ENCODE measurements at places on chromosomes 7 and 10.

- no peak for DNase-seq
Measured at GRCh38 chr10:75779276-75779675, 347.9 kb downstream of the LRMDA start.

GRCh38 chr10:6351495-6351894 is 148.8 kb downstream of the PFKFB3 start:
- DNase-seq: no peak

DNA sequence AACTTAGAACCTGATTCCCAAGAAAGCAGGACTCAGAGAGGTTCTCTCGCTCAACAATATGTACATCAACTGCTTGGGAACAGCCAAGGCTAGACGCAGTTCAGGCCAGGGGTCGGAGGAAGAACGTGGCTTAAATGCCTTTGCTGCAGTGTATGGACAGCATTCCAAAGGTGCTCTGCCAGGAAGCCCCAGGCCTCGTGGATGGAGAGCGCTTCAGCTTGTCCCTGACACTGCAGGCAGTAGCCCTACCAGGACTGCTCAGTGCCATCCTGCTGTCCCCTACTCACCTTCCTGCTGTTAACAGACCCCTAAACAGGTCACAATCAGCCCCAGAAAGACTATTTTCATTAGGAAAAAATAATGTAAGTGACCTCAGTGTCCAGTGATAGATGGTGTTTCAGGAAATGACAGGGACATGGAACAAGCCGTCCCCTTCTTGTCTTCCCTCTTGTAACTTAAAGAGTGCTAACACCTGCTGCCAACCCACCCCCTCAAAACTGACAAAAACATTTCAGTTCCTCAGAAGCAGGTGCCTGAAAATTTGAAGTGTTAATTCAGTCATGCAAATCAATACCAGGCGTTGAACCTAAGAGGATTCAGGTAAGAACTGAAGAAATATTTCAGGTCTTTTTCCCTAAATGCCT is 16.5 kb downstream of the CREB3L2 start:
- DNase-seq: no peak

DNA sequence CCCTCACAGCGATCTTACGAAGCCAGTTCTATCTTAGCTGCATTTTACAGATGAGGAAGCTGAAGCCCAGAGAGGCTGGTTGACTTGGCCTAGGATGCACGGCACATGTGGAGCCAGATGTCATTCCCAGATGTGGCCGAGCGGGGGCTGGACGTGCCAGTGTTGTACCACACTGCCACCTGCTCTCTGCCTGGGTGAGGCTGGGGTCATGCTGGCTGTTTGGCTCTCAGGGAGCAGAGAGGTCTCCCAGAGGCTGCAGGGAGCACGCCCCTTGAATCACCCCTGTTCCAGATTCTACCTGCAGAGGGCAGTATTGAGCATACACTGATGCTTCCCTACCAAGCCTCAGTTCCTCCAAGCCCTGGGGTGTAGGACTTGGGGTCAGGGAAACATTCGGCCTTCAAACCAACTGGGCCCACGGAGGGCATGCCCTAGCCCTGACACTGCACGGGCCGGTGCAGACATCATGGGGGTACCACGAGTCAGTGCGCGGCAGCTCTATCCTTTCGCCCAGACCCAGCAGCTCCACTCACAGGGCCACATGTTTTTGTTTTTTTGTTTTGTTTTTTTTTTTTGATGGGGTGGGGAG is 3.8 kb upstream of the GTF2IRD1 start:
- peak; percentile 13 for DNase-seq

GRCh38 chr7:91239171-91239604 is 25.0 kb upstream of the FZD1 start:
- DNase-seq: no peak

- no peak for DNase-seq
Measured at GRCh38 chr10:11504566-11505285, 106.7 kb downstream of the USP6NL start.

- no peak for DNase-seq
Measured at GRCh38 chr10:14583252-14583651, 191.4 kb downstream of the FAM107B start.

DNA sequence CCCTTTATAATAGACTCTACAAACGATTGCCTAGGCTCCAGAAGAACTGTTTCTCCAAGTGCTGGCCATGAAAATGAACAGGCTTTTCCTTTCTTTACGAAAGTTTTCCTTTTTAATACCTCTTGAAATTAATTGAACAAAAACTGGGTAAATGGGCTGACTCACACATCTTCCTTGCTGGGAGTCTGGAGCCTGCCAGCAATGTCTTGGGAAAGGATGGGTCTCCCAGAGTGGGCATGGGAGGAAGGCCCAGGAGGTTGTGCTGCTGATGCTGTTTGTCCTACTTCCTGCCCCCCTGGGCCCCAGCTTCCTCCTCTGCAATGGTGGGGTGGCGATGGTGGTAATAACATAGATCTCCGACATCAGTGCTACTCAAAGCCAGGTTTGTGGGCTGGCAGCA is 174.1 kb downstream of the RPS24 start:
- DNase-seq: no peak

GRCh38 chr10:133279326-133280226 is 2.9 kb upstream of the ADAM8 start:
- no peak for DNase-seq

GRCh38 chr7:127447326-127447945 is 54.9 kb upstream of the ZNF800 start:
- DNase-seq: no peak

DNA sequence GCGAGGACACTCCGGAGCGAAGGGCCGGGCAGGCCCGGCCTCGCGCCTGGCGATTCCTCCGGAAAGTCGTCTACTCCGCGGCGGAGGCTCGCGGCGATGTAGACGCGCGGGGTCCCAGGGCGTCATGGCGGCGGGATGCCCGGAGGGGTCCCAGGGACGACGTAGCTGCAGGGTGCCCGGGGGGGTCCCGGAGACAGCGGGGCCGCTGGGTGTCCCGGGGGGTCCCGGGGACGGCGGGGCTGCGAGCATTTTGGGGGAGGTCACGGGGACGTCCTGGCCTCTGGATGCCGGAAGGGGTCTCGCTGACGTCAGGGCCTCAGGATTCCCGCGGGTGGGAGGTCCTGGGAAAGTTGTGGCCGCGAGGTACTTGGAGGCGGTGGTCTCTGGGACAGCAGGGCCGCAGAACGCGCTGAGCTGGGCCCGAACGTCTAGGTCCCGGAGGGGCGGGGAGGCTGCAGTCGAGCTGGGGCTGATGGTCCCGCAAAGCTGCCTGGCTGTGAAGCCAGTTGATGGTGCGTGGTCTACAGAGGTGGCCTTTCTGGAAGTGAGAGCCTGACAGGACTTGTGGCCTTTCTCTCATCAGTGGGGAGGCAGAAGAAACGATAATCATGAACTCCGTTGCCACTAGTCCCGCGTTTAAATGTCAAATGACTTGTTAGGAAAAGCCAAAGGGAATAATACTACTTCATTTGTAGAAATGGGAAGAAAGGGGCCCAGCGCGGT is 637 bp downstream of the HSPA14 start:
- no peak for DNase-seq

DNA sequence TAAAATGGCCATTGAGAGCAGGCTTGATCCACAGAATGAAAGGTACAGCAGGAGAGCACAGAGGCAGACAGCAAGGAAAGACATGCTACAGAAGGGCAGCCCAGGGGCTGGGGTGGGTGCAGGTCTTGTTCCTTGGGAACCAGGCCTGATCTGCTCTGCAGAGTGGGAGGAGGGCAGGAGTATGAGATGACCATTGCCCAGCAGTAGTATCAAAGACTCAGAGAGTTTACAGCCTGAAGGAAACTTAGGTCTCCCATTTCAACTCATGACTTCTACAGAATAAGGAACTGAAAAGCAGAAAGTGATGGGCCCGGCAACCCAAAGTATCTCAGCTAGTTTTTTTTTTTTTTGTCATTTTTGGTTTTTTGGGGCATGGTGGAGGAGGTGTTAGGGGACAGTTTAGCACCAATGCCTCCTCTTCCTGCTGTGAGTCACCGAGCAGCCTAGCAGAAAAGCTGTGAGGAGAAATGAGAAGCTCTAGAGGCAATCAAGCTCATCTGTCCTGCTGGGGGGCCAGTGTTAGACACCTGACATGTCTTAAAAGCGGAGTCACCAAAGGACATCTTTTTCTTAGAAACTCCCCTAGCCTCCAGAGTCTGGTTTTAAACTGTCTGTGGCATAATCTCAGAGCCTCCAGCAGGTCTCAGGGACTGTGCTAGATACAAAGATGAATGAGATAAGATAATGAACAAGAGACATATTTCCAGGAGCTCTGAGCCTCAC is 34.3 kb upstream of the HERPUD2 start:
- DNase-seq: no peak

DNA sequence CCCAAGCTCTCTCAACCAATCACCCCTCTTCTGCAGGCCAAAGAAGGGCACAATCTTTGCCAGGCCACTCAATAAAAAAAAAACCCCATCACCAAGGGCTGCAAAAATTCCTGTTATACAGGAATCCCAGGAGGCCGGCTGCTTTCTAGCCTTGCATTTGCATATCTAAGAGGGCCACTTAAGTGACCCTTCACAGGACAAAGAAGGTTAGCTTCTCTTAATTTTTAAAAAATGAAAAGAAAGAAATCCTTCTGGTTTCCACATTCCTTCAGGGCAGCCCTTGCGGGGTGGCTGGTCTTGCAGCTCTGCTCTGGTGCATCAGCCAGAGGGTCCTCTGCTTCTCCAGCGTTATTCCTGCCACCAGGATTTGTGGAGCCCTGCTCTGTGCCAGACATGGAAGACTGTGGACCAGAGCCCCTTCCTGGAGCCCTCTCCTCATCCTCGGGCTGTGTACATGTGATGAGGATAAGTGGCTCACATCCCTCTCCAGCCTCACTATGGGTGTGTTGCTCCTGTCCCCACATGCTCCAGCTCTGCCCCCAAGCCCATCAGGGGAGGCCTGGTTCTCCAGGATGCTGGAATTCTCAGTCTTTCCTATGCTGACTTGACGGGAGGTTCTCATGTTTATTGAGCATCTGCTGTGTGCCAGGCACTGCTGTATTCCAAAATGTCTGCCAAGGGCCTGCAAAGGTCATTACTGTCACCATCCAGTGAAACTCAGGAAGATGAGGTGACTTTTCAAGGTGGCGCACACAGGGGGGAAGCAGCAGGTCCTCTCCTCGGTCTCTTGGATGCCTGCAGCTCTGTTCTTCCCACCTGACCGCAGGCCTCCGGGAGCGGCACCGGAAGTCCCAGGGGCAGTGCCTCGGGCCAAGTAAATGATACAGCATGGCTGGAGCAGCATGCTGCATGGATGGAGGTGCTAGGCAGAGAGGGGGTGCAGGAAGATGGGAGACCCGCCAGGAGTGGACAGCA is 67.7 kb downstream of the ARHGAP22 start:
- no peak for DNase-seq

GRCh38 chr10:66472156-66472555 is 453.7 kb upstream of the LRRTM3 start:
- DNase-seq: no peak

DNA sequence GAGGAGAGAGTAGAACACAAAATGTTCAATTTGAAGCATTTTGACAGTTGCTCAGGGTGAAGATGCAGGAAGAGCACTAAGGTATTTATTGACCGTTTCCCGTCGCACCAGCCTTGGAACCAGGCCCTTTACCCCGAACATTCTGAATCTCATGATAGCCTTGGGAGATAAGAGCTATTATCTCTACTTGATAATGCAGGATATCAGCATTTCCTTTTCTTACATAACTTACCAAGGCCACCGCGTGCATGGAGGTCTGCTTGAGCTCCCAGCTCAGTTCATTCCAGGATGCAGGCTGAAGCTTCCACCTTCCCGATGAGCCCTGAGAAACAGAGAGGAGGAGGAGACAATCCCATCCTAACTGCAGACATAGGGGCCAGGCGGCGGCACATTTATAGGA is 324.2 kb upstream of the COBL start:
- no peak for DNase-seq

GRCh38 chr10:33519130-33519860 is 184.8 kb upstream of the NRP1 start:
- DNase-seq: no peak

DNA sequence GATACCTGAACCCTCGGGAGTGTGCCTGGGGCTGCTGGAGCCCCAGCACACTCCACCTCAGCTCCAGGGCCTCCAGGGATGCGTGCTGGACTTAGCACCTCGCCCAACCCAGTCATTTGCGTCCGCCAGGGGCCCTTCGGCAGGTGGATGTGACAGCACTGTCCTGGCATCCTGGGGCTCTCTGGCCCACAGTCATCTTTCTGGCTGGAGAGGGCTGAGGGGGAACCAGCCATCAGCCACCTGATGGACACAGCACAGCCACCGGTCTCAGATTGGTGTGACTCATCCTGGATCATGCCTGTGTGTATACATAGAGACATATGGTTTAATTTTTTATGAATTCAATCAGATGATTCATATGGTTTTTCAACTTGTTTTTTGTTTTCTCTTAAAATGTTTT is 11.1 kb downstream of the ZNF775 start:
- DNase-seq: no peak

DNA sequence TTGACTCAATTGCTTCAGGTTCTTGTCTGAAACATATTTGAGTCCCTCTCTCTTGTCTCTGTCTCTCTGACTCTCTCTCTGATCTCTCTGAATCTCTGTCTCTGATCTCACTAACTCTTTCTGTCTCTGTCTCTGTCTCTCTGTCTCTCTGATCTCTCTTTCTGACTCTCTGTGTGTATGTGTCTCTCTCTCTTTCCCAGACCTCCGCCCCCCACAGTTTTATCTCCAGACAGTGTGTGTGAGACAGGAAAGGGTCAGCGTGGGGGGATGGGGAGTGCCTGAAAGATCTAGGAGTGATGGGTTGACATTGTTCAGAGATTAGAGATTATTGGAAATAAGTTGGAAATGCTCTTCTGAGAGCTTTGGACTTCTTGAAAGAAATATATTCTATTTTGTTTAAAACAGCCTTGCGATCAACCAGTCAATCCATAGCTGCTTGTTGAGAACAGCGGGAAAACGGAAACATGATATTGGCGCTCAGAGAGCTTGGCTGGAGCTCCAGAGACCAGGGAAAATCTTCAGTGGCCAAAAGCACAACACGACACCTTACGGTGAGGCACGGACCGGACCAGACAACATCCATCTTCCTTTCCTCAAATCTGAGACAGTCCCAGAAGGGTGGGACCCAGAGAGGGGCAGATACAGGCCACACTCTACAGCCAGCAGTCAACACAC is 35.5 kb downstream of the CALML3 start:
- no peak for DNase-seq

DNA sequence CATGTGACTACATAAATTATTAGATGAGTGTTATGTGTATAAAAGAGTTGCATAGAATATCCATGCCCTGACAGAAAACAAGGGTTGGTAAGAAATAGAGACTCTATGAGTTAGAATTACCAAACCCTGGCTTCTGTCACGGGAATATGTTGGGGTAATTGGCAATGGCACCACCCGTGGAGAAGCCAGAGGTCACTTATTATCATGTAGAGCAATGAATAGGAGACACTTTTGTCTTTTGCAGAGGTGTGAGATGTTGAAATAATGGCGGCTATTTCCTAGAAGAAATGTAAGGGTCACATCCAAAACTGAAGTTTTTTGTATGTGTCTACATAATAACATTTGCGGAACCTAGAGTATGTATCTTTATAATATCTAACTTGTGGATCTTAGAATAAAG is 35.3 kb downstream of the ABCB5 start:
- DNase-seq: no peak

GRCh38 chr7:139948167-139948566 is 114.6 kb downstream of the PARP12 start:
- DNase-seq: no peak

GRCh38 chr7:517774-518629 is 1.6 kb downstream of the PDGFA start:
- no peak for DNase-seq
